ENCODE measurements at places on chromosomes 12 and 14. TPM values are rescaled to one million over a fixed set of nuclear protein-coding genes. Genes with fewer than 3 reads are reported as not detected.

PTCSC3 gene
- total RNA-seq: not detected

DNA sequence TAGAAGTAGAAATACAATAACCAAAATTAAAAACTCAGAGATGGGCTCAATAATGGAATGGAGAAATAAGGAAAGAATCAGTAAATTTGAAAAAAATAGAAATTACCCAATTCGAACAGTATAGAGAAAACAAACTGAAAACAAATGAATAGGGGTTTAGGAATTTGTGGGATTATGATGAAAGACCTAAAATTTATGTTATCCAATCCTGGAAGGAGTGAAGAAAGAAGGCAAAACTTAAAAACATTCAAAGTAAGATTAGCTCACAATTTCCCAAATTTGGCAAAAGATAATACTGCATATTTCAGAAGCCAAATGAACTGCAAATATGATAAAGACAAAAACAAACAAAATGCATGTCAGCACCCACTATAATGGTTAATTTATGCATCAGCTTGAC, 177.1 kb downstream of the CCDC91 start:
- H3K36me3 ChIP-seq: no peaks in the 10 kb centered on the region
- no peak overlapping the region for H3K4me3 ChIP-seq
- H3K4me1 ChIP-seq: no peaks in the 10 kb centered on the region

GRCh38 chr12:27852117-27852516, 72.1 kb upstream of the MANSC4 start:
- H3K27me3 ChIP-seq: no peaks in the 10 kb centered on the region
- no peak overlapping the region for H3K27ac ChIP-seq
- no peaks in the 10 kb centered on the region for H3K36me3 ChIP-seq
- DNase-seq: no peak
- H3K4me3 ChIP-seq: no peak overlapping the region

BAZ2A gene
- 91.0 TPM for total RNA-seq

AGAP2 gene
- total RNA-seq: 5.8 TPM

ATN1 gene
- 107 TPM for total RNA-seq

APOLD1 gene
- 7.3 TPM for total RNA-seq

MANSC4 gene
- total RNA-seq: not detected

GRCh38 chr12:27975222-27976136, 2.9 kb upstream of the PTHLH start:
- H3K27ac ChIP-seq: no peak overlapping the region
- H3K36me3 ChIP-seq: no peaks in the 10 kb centered on the region
- no peak for DNase-seq
- H3K27me3 ChIP-seq: peaks cover 53% of the 10 kb centered on the region

CELA1 gene
- total RNA-seq: not detected

TMEM229B gene
- 7.7 TPM for total RNA-seq

DEPDC4 gene
- total RNA-seq: 1.7 TPM

- no peaks in the 10 kb centered on the region for H3K4me1 ChIP-seq
- no peaks in the 10 kb centered on the region for H3K27me3 ChIP-seq
- no peaks in the 10 kb centered on the region for H3K36me3 ChIP-seq
- H3K4me3 ChIP-seq: no peak overlapping the region
- no peak for DNase-seq
- H3K27ac ChIP-seq: no peak overlapping the region
Observed at GRCh38 chr14:53603994-53604393, 352.6 kb downstream of the BMP4 start.

DNA sequence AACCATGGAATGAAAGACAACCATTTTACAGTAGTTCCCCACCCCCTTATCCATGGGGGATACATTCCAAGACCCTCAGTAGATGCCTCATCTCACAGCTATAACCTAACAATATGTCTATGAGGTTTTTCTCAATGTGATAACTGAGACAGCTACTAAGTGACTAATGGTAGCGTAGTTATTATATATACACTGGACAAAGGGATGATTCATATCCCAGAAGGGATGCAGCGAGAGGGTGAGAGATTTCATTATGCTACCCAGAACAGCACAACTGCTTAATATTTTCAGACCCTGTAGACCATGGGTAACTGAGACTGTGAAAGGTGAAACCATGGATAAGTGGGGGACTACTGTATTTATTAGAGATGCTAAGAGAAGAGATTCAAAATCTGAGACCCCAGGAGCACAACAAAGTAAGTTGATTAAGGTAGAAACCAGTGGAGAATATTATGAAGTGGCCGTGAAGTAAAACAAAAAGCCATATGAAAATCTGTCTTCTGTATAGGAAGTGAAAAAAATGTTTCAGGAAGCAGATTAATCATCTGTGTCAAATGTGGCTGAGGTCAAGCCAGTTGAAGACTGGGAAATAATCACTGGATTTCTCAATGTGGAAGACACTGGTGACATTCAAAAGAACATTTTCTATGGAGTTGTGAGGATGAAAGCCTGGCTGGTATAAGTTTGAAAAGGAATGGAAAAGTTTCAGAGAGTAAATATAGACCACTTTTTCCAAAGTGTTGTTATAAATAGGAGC, 77.2 kb downstream of the RPL10L start:
- no peak for DNase-seq
- no peak overlapping the region for H3K27ac ChIP-seq
- H3K36me3 ChIP-seq: no peaks in the 10 kb centered on the region
